ENCODE measurements at places on chromosomes 16 and 17.

- no peak for DNase-seq
Observed at GRCh38 chr17:8725881-8726876, 18.5 kb downstream of the CCDC42 start.

- DNase-seq = no peak
Observed at GRCh38 chr17:3636908-3637373, 381 bp downstream of the CTNS start.

DNA sequence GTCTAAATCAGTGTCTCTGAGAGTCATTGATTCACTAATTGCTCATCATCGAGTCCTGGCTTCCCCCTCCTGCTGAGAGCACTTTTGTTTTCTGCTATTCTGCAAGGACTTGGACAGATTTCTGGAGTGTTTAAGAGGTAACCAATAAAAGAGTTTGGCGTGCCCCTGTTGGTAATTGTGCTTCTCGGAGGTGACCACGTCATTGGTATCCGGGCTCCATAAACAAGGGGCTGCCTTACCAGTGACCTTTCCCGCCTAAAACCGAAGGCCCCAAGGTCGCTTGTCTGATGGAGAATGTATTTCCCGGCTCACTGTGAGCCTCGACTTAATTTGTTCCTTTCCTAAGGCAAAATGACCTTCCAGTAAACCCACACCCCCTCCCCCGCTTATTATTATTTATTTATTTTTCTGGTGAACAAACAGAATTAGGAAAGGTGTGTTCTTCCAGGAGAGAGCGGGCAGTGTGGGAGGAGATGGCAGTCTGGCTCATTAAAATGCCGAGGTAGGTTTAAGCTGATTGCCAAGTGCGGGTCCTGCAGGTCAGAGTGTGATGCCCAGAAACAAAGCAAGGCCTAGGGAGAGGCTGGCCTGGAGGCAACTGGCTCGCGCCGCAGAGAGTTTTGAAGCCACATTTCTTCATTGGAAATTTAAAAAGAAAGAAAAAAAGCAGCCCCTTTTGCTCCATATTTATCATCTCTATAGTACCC, 30.2 kb downstream of the MSI2 start:
- DNase-seq = no peak

- DNase-seq = no peak
Observed at GRCh38 chr16:2026461-2027023, at the start of gene NHERF2. Gene NHERF2, plus strand, starts transcription at chr16:2026902. Its CDS starts 104 bp downstream, at chr16:2027006.

- no peak for DNase-seq
Observed at GRCh38 chr16:5002699-5003143, 31.0 kb downstream of the NAGPA start.
